ENCODE measurements at places on chromosomes 5 and 9. TPM values are rescaled to one million over a fixed set of nuclear protein-coding genes. Genes with fewer than 3 reads are reported as not detected.

GRCh38 chr9:121634329-121635261 lies 16.8 kb upstream of the DAB2IP start:
- DNase-seq = no peak

DNA sequence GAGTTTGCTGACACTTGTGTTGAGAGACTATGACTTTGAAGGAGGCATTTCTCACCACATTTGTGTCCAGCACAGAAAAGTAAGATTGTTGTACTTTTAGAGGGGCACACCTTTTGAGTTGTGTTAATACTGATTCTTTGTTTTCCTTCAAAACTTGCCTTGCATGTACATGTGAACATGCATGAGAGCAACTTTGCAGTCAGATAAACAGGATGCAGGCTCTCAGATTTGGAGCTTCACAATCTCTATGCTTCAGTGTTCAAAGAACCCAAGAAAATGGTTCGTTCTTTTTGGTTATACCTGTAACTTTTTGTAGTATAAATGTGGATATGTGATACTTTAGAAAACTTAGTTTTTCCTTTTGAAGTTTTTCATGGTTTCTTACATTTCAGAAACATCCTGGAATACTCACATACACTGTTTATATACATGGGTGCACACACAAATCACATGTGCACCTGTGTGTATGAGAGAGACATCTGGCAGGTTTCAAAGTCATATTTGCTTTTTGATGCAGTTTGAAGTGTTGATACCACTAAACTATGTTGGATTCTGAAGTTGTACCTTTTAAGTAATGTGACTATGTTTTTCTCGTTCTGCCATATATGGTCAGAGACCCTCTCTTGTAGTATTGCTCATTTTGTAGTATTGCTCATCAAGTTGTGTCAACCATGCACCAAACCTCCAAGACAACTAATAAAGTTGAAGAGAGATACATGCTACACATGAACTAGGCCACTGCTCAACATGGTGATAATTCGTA lies 190.7 kb downstream of the CD180 start:
- DNase-seq = no peak

GABRA6 gene
- not detected for total RNA-seq

- DNase-seq = no peak
Observed at GRCh38 chr5:107063511-107063910, 607.2 kb downstream of the EFNA5 start.

DNA sequence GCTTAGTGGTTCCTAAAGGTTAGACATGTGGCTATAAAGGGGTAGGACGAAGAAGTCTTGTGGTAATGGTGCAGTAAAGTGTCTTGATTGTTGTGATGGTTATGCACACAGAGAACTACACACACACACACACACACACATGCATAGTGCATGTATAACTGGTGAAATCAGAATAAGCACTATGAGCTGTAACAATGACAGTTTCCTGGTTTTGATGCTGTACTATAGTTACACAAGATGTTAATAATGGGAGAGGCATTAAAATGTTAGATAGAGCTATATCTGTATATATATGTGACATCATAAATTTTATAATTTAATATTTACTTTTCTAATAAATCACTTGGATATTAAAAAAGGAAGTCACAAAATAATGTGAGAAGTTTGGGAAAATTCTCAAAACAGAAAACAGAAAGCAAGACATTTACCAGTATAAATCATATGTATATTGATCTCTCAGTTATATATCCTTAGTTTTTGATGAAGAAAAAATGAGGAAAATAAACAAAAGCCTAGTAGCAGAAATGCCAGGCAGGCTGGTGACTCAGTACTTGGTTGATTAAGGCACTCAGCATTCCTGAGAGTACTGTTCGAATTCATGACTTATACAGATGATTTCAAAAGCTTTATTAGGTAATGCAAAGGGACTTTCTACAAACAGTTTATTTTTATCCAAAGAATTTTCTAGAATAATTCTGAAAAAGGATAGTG lies 350.5 kb upstream of the DAB2 start:
- DNase-seq = no peak

DNA sequence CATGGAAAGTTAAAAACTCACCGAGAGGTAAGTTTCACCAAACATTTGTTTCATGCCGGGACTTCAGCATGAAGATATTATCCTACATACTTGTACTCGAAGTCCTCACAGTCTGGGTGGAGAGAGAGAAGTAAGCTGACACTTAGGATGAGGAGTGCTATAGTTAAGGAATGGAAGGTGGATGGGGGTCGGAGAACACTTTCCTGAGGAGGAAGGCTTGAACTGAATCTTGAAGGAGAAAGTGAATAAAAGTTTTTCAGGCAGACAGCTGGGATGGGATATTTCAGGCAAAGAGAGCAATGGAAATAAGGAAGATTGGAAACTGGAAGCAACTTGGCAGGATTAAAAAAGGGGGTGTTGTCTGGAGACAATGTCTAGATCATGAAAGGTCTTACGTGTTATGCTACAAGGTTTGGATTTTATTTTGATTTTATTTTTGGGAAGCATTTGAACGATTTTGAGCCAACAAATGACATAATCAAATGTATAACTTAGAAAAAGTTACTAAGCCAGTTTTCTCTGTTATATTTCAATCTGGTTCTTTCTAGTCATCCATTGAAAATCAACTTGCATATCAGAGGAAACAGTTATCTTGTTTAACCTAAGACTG lies 167.1 kb downstream of the PAM start:
- no peak for DNase-seq

- DNase-seq = no peak
Observed at GRCh38 chr9:120410925-120411501, 169.0 kb downstream of the CDK5RAP2 start.

DNA sequence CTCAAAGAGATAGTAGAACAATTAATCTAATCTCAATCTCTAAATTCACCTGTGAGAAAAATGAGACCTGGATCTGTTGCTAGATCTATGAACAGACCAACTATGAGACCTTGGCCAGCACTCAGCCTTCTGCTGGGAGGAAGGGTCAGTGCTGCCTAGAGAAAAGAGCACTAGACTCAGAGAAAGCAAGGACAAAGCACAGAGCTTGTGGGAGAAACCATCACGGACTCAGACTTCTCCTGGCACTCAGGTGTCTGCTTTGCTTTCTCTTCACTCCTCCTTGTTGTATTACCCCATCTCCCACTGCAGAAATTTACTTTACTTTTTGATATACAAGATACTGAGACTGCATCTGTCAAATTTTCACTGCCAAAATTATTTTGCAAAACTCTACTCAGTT lies 890.0 kb upstream of the NUDT12 start:
- no peak for DNase-seq

- no peak for DNase-seq
Observed at GRCh38 chr5:159787837-159788236, 128.4 kb upstream of the ADRA1B start.

GRCh38 chr5:179765400-179765799 lies 28.4 kb upstream of the LTC4S start:
- DNase-seq = no peak

- no peak for DNase-seq
Observed at GRCh38 chr5:123482258-123482657, 29.7 kb upstream of the CSNK1G3 start.

FAM78A gene
- total RNA-seq = 14.8 TPM

ZNF367 gene
- total RNA-seq = 0.67 TPM

- DNase-seq = no peak
Observed at GRCh38 chr5:151178372-151178771, 20.8 kb upstream of the ANXA6 start.

DNA sequence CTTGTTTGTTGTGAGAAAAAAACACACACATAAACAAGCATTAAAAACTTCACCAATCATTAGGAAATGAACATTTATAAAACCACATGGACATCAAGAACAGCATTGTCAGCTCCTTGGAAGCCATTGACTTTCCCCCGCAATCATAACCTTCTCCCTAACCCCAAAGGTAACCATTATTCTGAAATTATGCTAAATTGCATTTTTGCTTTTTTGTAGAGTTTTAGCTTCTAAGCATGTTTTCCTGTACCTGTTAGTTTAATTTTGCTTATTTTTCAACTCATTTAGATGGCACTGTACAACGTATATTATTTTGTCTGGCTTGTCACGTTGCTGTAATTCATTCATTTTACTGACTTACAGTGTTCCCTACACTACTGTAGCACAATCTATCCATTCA lies 36.8 kb downstream of the PDE6A start:
- DNase-seq = no peak

DNA sequence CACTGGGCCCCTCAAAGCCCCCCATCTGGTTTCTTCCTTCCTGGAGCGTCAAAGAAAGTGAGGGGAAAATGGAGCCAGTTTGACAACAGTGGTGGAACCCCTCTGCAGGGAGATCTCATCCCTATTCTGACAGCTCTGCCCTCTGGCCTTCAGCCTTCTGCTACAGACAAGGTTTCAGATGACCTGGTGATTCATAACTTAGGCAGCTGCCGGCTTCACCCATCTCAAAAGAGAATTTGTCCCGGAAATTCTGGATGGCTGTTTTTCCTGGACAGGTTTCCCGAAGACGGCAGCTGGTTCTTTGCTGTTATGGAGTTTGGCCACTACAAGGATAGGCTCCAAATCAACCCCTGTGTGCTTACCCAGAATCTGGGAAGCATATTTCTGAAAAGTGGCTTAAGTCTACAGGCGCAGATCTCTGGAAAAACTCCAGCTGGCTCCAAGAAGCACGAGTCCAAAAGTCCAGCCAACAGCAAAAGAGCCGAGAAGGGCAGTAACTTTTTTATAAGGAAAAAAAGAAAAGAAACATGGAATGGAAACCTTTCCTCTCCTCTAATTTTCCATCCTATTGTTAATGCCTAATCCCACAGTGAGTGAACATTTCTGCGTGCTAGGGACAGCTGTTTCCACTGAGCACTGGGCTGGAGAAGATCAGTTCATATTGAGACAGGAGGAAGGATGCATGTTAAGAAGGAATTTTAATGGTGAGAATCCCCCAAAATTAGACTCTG lies 54.5 kb downstream of the ZNF366 start:
- DNase-seq = no peak

CNTLN gene
- total RNA-seq = 7.4 TPM

SH3TC2 gene
- total RNA-seq = 1.4 TPM

SPRY4 gene
- 89.8 TPM for total RNA-seq

DNA sequence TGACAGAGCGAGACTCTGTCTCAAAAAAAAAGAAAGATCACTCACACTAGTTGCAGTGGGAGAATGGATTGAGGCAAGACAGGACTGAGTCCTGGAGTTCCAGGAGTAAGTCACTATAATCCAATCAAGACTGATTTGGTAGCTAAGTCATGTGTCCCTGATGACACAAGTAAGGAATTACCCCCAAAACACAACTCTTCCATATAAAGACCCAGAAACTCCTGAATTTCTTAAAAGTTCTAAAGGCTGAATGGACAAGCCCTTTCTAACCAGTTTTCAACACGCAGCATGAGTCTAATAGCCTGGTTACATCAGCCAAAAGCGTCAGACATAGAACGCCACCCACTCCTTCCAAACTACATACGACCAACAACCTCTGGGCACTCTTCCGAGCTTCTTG lies 2.5 kb downstream of the ZFP62 start:
- no peak for DNase-seq

DNA sequence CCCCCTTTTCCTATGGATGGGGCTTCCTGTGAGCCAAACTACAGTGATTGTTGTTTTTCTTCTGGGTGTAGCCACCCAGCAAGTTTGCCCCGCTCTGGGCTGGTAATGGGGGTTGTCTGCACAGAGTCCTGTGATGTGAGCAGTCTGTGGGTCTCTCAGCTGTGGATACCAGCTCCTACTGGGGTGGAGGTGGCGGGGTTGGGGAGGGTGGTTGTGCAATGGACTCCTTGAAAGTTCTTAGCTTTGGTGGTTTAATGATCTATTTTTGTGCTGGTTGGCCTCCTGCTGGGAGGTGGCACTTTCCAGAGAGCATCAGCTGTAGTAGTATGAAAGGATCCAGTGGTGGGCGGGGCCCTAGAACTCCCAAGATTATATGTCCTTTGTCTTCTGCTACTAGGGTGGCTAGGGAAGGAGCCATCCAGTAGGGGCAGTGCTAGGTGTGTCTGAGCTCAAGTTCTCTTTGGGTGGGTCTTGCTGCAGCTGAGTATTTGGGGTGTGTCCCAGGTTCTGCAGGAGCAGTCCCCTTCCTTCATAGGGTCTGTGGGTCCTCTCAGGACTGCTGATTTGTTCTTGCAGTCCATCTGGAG lies 275.6 kb upstream of the PAPPA start:
- DNase-seq = no peak

GRCh38 chr9:4146293-4146692 lies 153.6 kb downstream of the GLIS3 start:
- no peak for DNase-seq
